ENCODE measurements at places on chromosomes 5 and 9.

DNA sequence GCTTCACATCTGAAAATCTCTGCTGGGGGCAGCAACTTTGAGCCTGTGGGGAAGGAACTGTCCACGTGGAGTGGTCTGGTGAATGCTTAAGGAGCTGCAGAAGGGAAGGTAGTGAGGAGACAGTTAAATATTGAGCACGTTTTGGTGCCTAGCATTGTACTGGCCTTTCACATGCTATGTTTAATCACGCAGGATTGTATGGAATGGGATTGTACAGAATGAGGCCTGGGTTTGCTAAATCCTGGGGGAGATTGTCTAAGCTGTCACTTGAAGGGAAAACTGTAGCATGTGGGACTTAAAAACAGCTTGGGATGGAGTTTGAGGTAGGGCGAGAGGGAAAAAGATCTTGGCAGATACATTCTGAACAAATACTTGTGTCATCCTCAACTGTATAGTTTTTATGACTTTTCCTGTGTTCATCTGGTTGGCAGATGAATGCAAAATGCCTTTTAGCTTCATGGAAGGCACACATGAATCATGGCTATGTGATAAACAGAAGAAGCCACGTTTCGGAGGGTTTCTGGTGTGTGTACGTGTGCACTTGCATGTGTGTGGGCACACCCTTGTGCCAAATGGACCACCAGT is 106.6 kb downstream of the TMC1 start:
- DNase-seq: no peak

GRCh38 chr5:114223866-114224265 is 138.0 kb upstream of the KCNN2 start:
- DNase-seq: no peak

GRCh38 chr5:55123365-55123764 is 20.9 kb downstream of the GZMA start:
- DNase-seq: no peak

DNA sequence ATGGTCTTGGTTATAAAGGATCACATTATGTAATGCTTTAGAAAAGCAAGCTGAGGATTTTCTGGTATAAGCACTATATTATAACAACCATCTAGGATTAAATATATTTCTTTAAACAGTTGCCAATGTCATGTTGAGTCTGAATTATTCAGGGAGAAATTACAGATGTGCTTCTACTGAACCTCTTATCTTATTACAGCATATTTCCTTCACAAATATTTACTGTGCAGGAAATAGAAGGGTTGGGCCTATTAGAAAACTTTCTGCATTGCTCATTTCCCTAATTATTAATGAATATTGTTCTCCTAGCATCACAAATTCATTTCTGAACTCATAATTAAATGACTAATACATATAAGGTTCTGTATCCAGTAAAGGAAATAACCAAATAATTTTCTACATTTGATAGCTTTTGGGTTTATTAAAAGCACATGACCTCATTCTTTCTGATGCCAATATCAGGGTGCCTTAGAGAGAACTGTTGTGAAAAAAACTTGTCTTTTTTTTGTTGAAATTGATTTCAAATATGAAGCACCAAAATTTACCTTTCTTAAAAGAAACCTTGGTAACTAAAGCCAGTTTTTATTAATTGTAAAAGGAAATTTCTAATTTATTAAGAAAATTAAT is 476.8 kb upstream of the PTGER4 start:
- no peak for DNase-seq

GRCh38 chr9:68744426-68744825 is 39.4 kb downstream of the PIP5K1B start:
- no peak for DNase-seq

DNA sequence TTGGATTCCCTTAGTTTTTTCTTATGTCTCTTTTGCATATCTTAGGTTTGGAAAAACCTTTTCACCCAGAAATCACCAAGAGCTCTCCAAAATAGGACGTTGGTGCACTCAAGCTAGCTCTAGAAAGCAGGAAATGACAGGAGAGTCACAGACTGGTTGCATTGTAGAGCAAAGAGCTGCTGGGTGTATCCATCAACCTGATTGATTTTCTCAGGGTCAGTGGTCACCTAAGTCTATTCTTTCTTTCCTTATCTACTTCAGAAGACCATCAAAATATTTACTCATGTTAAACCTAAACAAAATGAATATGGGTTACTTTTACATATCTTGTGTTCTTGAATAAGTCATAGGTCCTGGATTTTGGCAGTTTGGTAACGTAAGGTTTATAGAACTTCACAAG is 14.9 kb downstream of the SLC26A2 start:
- no peak for DNase-seq

DNA sequence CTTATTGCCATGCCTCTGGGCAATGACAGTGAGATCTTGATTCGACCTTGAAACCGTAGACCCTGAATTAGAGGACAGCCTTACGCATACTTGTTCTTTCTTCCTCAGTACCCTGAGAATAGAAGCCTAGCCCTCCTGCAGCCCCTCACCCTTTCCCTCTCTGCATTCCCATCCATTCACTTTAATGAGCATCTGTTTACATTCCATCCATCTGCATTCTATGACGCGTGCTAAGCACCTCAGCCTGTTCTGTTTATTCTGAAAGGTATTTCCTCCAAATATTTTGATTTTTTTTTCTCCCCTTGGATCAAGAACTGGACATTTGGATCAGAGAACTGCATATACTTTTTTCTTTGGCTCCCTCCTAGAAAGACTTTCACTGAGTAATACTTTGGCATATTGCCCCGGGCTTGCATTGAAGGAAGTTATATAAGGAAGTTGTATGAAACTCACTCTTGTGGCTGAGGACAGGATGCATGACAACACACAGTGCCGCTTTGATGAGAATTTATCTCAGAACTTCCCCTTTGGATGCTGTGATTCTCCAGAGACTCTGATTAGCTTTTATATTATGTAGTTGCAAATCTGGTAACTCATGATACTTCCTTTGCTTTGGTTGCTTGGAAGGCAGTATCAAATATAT is 15.7 kb downstream of the TMEM8B start:
- DNase-seq: no peak

DNA sequence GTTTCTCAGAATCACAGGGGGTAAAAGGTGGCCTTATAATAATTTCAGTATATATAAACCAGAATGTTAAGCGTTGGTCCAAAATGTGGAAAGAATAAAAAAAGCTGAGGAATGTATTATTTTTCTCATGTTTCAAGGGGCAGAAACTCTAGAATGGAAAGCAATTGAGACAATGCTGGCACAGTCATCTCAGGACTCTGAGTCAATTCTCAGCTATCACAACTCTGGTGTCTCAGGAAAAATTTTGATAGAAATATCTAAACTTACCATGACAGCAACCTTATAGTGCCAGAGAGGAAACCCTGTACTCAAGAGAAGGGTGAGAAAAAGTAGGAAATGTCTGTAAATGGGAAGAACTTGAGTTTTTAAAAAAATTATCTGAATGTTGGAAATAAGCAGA is 1189.4 kb upstream of the NUDT12 start:
- no peak for DNase-seq

DNA sequence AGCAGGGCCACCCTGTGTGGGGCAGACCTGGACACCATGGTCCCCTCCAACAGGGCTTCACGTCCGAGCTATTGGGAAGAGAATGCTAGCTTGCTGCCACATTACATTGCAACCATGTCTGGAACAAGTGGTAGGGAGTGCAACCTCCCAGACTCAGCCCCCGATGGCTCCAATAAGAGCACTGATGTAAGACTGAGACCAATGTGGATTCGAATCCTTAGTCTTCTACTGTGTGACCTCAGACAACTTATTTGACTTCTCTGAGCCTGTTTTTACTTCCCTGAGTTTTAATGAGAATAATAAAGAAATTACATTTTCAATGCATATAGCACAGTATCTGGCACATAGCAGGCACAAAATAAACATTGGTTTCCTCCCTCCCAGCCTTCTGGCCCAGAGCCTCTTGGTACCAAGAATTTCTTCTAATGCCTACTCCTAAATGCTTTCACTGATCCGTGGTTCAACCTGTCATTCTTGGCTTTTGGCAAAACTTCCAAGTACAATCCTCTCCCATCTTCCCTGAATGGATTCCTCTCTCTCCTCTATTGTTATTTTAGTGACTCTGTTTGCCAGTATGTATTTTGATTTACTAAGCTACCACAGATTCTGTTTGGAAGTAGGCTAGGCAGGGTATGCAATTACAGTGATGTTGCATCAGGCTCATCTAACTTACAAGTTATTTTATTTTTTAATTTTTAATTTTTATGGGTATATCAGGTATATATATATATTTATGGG is 34.6 kb upstream of the COL15A1 start:
- no peak for DNase-seq

DNA sequence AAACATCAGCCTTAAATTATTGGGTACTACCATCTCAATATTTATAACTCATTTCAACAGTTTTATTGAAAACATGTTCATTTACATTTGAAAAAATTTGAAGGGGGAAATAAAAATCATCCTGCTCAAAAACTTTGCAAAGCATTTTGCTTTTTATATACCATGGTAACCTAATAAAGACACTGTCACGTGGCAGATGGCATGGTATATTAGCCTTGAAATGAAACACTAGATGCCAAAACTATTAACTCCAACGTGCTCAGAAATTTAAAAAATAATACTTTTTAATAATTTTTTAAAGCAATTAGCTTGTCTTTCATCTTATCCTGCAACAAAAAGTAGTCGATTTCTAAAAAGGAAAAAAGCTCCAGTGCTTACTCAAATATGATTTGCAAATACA is 88.6 kb upstream of the NFIB start:
- DNase-seq: no peak

DNA sequence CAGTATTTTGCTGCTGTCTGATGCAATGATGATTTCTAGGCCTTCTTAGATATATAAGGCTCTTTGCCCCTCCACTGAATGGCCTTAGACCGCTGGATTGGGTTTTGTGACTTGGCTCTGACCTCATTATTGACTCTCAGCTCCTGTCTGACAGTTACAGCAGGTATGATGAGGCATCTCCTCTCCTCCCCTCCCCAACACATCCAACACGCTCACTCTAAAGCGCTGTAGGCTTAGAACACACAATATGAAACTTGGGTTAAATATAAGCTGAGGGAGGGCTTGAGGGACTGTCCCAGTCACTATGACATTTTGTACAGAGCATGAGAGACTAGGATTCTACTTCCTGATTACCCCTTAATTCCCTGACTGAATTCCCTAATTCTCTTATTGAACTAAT is 18.8 kb upstream of the CER1 start:
- DNase-seq: no peak

DNA sequence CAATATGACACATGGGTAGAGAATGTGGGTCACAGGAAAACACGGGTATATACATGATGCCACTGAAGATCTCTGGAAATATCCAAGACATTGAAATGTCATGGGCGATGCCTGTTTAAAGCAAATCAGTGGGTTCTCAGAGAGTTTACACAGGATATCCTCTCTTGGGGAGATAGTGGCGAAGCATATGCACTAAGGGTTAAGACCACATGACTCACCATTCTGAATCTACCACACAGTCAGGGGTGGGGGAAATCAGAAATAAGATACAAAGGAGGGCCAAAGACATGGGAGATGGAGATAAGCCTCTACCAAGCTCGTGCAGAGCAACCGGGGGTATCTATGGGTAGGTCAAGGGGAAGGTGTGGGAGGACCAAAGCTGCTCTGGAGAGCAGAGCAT is 58.8 kb downstream of the SH3PXD2B start:
- no peak for DNase-seq

DNA sequence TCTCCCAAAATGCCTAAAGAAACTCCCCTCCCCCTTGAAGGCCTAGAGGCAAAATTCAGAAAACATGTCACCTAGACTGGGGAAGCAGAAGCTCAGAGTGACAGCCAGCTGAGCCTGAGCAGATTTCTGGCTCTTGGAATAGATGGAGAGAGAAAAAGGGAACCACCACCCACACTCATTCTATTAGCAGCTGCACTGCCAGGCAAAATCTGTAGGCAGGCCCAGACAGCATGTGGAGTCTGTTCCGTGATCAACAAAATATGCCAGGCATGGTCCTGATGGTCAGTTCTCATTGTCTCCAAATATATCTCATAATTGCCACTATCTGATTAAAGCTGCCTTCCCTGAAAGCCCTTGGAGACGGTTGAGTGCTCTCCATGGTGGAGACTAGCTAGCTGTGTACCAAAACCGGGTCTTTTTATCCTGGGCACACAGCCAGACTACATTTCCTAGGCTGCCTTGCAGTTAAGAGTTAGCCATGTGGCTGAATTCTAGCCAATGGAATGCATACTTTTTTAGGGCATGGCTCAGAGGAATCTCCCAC is 131.7 kb upstream of the GPR151 start:
- no peak for DNase-seq

DNA sequence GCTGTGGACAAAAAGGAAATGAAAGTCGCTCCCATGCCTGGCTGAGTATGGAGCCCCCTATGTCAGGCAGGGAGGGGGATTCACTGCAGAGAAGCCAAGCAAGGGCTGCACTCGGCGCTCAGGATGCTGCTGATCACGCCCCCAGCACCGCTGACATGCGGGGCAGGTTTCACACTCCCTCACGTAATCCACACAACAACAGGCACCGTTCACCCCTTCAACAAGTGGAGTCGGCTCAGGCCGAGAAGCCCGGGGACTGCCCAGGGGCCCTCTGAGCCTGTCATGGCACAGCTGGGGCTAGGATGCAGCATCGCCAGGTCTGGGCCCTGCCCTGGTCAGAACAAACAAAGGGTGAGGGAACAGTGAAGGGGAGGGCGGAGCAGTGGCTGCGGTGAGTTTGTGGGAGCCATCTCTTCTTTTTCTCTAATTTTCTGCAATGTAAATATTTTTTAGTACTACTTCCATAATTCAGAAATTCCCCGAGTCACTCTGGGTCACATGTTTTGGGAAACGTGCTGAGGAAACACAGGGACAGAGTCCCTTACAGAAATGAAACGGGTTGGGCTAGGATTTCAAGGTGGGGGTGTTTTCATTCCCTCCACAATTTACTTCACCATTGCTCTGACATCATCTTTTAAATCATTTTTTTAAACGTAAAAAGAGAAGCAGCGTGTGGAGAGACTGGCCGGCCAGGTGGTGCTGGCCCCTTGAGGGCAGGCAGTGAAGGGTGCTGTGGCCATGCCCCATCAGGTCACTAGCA is 49.8 kb downstream of the PRRT1B start:
- no peak for DNase-seq

DNA sequence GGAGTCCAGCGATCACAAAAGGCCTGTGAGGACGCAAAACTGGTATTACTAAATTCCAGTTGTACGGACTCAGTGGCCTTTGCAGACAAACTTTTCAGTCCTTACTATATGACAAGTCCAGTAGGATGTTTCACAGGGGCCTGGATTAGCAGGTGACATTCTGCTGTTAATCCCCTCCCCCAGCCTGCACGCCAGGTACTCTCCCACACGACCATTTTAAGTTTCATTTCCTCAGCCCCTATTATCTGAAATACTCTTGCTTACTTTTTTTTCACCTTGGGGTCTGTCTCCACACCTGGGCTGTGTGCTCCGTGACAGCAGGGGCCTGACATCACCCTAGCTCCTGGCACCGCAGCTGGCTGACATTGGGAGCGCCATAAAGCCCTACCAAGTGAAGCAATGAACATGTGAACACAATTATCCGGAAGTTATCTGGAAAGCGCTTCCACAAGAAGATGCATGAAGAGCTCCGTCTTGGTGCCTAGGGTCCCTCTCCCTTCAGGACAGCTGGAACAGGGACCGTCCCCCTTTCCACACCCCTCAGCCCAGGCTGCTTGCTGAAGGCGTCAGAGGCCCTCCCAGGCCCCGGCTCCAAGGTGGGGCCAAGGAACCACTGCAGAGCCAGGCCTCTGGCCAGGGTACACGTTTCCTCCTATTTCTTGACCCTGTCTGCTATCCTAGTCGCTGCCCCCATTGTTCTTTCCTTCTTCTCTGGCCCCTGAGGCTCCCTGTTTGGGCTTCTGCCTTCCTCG is 39.7 kb upstream of the ZNF622 start:
- DNase-seq: no peak
